D721Med (cell line): ENCODE measurements at places on chromosomes 7 and 10.

DNA sequence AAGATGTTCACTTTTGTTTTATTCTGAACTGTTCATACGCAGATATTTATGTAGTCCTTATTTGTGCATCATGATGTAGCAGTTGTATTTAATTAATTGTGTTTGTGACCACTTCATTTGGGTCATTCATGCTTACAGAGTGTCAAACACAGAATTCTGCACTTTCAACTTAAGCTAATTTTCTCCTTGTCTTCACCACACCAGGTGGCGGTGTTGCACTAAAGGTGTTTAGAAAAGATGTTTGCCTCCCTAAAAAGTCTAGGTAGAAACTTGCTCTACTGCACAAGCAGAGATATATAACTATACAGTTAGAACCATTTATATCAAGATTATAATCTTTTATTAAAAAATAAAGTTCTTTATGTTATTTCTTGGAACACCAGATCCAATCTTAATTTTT lies 1.3 kb upstream of the TAS2R38 start:
- no peak for DNase-seq

DNA sequence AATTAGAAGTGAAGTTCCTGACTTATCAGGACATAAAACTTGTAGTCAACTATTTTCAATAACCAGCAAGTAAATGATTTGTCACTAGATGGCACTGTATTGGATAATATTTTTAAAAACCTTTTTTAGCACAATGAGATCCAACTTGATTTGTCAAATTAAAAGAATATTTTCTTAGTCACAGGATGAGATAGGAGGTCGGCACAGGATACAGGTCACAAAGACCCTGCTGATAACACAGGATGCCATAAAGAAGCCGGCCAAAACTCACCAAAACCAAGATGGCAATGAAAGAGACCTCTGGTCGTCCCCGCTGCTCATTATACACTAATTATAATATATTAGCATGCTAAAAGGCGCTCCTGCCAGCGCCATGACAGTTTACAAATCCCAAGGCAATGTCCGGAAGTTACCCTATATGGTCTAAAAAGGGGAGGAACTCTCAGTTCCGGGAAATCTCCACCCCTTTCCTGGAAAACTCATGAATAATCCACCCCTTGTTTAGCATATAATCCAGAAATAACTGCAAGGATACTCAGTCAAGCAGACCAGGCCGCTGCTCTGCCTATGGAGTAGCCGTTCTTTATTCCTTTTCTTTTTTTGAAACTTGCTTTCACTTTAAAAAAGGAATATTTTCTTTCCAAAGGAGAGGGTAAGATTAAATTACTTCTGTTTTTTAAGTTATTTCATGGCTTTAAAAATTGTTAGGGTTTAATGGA lies 255.7 kb upstream of the MKLN1 start:
- no peak for DNase-seq

- DNase-seq = no peak
Observed at GRCh38 chr7:82972135-82972534, 190.5 kb downstream of the PCLO start.

DNA sequence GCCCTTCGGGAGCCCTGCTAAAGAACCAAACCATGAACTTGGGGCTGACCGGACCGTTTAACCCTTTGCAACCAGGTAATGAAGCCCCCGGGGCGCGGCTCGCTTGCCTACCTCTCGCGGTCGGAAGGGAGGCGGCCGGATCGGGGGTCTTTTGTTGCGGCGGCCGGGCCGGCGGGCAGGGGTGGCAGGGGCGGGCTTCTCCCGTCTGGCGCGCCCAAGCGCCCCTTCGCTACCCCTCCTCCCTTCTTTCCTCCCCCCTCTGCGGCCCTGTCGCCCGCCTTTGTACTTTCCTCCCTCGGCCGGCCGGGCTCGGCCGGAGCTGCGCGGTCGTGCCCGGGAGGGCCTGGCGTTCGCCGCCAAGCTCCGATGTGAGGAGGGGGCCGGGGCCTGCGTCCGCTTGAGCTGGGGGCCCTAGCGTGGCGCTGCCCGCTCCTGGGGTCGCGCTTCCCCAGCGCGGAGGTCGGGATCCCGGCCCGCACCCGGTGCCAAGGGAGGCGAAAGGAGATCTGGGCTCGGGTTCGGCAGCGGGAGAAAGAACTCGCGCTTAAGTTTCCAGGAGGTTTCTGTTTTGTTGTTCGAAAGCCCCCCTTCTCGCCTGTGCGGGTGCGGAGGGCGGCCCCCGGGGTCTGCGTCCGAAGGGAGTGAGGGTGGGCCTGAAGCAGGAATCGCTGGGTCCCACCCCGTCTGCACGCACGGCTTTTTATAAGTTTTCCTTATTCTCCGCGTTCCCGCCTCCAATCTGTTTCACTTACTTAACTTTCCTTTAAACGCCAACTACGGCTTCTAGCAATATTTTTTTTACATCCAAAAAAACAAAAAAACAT lies 436.8 kb upstream of the GALNT17 start:
- no peak for DNase-seq

DNA sequence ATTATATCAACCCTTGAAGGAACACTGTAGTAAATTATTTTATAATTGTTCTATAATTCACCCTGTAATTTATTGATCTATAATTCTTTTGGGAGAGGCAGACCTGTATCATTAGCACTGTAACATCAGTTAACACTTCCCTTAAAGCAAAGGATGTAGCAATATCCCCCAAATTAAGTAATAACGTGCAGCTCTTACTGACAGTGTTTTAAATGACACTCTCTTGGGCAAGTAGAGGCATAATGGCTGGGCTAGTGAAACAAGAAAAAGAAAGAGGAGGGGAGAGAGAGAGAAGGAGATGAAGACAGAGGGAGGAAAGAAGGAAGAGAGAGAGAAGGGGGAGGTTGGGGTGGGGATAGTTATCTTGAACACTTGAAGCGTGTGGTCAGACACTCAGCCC lies 161.0 kb upstream of the RNF32 start:
- DNase-seq = no peak
